ENCODE measurements at places on chromosomes 6 and 20.

DNA sequence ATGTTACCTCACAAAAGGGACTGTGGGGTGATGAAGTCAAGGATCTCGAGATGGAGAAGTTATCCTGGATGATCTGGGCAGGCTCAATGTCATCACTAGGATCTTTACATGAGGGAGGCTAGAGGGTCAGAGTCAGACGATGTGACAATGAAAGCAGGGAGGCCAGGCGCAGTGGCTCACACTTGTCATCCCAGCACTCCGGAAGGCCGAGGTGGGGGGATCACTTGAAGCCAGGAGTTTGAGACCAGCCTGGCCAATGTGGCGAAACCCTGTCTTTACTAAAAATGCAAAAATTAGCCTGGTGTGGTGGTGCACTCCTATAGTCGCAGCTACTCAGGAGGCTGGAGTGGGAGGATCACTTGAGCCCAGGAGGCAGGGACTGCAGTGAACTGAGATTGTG lies 68.8 kb downstream of the TTLL2 start:
- no peak for DNase-seq

GRCh38 chr20:2709205-2709981 lies 16.8 kb downstream of the EBF4 start:
- no peak for DNase-seq

DNA sequence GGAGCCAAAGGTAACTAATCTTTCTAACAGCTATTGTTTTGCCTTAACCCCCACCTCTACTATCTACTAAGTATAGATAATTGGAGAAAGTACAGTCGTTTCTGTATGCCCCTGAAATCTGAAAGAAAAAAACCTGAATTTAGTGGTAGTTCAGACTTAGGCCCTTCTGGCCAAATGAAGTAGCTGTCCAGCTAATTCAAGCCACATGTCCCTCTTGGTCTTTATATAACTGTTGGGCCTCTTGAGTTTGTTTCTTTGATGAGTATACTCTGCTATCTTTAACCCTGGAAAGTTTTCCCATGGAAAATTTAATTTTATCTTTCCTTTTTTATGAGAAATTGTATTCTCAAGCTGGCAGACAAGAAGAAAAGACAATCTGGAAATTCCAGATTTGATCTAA lies 73.0 kb upstream of the FAM8A1 start:
- DNase-seq: no peak

DNA sequence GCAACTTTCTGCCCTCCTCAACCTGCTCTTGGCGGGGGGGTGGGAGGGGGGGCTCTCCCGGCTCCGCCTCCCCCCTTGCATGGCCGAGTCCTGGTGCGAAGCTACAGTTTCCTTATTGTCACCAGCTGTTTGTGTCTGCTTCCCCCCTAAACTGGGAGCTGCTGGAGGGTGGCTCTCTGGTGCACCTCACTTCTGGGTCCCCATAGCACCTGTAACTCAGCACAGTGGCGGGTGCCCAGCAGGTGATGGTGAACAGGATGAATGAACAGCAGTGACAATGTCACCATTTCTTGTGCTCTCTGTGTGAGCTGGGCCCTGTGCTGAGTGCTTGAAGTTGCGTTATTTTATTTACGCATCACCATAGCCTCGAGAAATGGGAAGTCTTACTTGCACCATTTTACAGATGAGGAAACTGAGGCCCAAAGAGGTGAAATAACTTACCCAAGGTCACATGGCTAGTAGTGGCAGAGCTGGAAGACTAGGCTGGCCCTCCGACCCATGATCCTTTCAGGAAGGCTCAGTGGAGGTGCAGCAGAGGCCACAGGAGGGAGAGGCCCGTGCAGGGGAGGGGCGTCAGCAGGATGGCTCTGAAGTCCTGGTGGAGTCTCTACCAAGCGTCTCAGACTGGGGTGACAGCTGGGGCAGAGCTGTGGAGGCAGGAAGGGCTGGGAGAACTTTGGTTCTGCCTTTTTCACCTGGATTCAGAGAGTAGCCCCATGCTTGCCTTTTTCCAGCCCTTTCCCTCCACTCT lies 41.8 kb downstream of the SRC start:
- no peak for DNase-seq
